Myocyte (in vitro differentiated cells): ENCODE measurements at places on chromosomes 6 and 20. TPM values are rescaled to one million over a fixed set of nuclear protein-coding genes. Genes with fewer than 3 reads are reported as not detected.

Gene C20orf204
- total RNA-seq: 0.45 and 0.47 TPM in 2 replicates

Gene AHCY
- 161 and 173 TPM in 2 replicates for total RNA-seq

Gene MUC22
- total RNA-seq: not detected in 2 replicates

Gene ASIP
- total RNA-seq: not detected in 2 replicates

Gene STX7
- total RNA-seq: 27.3 and 28.3 TPM in 2 replicates

Gene TMEM170B
- total RNA-seq: 8.5 and 8.7 TPM in 2 replicates

Gene HRH3
- 0.08 TPM in 1 of 2 replicates, not detected in the other for total RNA-seq

Gene OR2B6
- not detected in 2 replicates for total RNA-seq

Gene RARS2
- 28.7 and 31.2 TPM in 2 replicates for total RNA-seq

Gene NRN1
- total RNA-seq: 60.1 and 79.4 TPM in 2 replicates

Gene ZNF165
- total RNA-seq: 0.78 TPM in 1 of 2 replicates, not detected in the other

Gene STMN3
- total RNA-seq: 13.8 and 14.7 TPM in 2 replicates

Gene CRISP3
- total RNA-seq: not detected in 2 replicates

Gene COL11A2
- 0.96 and 1.9 TPM in 2 replicates for total RNA-seq

Gene HSPA12B
- not detected in 2 replicates for total RNA-seq

Gene CPNE1
- 109 and 117 TPM in 2 replicates for total RNA-seq

Gene SS18L1
- total RNA-seq: 19.3 and 22.6 TPM in 2 replicates

Gene PLN
- 0.10 and 1.4 TPM in 2 replicates for total RNA-seq

Gene EFCAB8
- 0.83 TPM in 1 of 2 replicates, not detected in the other for total RNA-seq

Gene LY6G6F
- total RNA-seq: not detected in 2 replicates

Gene PSMB9
- 7.2 and 8.2 TPM in 2 replicates for total RNA-seq

Gene SLC22A1
- 0.19 and 0.31 TPM in 2 replicates for total RNA-seq

Gene LYRM2
- total RNA-seq: 44.3 and 46.4 TPM in 2 replicates

Gene MYB
- total RNA-seq: 0.21 TPM in 1 of 2 replicates, not detected in the other

Gene BPIFB2
- total RNA-seq: not detected in 2 replicates

Gene GLP1R
- 0.03 TPM in 1 of 2 replicates, not detected in the other for total RNA-seq

Gene ZC3H12D
- 0.05 TPM in 1 of 2 replicates, not detected in the other for total RNA-seq

Gene ABHD16B
- not detected in 2 replicates for total RNA-seq

Gene LKAAEAR1
- total RNA-seq: 0.24 TPM in 1 of 2 replicates, not detected in the other

Gene NR2E1
- total RNA-seq: not detected in 2 replicates

Gene EMILIN3
- not detected in 2 replicates for total RNA-seq

Gene COX4I2
- total RNA-seq: not detected in 2 replicates

Gene STMND1
- total RNA-seq: not detected in 2 replicates

Gene COL12A1
- 14.6 and 17.7 TPM in 2 replicates for total RNA-seq

Gene ARFGEF3
- total RNA-seq: 0.03 and 0.05 TPM in 2 replicates

Gene GNAS-AS1
- not detected in 2 replicates for total RNA-seq

Gene SNX3
- total RNA-seq: 181 and 192 TPM in 2 replicates

Gene RAB44
- not detected in 2 replicates for total RNA-seq

Gene RIN2
- total RNA-seq: 28.3 and 31.6 TPM in 2 replicates
